IPS DF 6.9 (cell line): ENCODE measurements at places on chromosomes 2 and 18.

GRCh38 chr2:69453475-69454129 lies 16.4 kb upstream of the NFU1 start:
- no peak for DNase-seq

- DNase-seq, result no peak
These were observed 787.9 kb downstream of the CPS1 start for GRCh38 chr2:211344289-211344688.

GRCh38 chr2:58594175-58594574 lies 353.1 kb upstream of the FANCL start:
- no peak for DNase-seq

DNA sequence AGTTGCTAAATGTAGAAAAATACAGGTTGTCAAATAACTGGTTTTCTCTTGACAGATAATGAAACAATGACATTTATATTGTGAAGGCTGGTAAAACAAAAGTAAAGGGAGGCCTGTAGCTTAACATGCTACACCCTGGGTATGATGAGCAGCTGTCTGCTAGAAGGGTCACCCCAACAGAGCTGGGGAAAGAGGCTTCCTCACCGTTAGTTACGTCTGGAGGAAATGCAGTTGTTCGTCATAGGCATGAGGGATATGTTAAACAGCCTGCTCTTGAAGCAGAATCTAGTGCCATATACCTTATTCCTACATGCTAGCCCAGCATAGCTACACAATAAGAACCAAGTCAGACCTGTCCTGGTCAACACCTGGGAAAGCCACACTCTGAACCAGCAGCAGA lies 49.9 kb downstream of the LPIN2 start:
- no peak for DNase-seq

- DNase-seq, result no peak
These were observed 122.9 kb upstream of the ACVR1C start for GRCh38 chr2:157751462-157752058.

DNA sequence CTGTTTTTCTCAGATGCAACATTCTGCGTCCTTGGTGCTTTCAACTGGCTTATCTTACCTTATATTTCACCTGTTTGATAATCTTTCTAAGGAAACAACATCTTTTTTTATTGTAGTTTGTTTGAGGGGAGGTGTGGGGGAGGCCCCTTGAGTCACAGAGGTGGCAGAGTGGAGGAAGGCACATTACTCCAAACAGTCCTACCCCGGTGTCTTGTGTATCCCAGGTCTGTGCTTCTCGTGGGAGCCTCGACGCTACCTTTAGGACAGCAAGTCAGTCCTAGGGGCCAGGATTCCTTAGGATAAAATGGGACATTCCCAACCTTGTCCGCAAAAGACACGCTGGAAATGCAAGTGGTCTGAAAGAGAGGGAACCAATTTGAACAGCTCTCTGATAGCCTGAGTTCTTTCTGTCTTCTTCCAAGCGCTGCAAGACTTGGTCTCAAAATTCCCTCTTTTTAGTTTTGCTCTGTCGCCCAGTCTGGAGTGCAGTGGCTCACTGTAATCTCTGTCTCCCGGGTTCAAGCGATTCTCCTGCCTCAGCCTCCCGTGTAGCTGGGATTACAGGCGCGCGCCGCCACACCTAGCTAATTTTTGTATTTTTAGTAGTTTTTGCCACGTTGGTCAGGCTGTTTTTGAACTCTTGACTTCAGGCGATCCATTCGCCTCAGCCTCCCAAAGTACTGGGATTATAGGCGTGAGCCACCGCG lies 4.0 kb downstream of the GATA6 start:
- DNase-seq, result no peak

DNA sequence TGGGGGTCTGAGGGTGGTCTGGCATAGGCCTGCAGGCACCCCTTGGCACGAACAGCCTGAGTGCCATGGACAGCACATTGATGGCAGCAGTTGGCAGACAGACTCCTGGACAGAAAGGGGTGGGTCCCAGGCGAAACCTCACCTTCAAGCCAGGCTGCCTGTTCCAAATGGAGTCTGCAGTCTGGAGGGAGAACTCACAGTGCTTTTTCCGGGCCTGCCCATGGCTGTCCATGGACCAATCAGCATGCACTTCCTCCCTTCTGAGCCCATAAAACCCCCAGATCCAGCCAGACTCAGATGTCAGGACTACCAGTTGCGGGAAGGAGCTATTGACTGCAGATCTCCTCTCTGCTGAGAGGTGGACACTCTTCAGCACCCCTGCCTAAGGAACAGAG lies 694.6 kb upstream of the ACVR2A start:
- DNase-seq, result no peak

DNA sequence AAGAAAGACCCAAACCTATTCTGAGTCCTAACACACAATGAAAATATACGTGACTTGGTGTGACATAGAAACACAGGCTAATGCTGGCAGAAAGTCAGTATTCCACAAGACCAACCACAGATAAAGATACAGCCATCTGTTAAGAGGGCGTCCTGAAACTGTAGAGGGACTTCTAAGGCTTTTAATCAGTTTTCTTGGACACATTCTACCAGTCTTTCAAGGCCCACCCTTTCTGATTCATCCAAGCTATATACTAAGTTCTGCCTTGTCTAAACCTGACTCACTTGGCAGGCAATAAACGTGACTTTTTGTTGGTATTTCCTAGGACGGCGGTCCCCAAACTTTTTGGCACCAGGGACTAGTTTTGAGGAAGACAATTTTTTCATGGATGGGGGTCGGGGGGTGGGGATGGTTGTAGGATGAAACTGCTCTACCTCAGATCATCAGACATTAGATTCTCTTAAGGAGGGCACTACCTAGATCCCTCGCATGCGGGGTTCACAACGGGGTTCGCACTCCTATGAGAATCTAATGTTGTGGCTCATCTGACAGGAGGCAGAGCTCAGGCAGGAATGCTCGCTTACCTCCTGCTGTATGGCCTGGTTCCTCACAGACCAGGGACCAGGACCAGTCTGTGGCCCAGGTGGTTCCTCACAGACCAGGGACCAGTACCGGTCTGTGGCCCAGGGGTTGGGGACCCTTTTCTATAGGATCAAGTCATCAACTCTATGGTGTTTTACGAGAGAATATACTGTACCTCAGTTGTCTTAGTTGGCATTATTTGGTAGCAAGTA lies 61.4 kb downstream of the SP3 start:
- no peak for DNase-seq

- DNase-seq, result no peak
These were observed 110.7 kb downstream of the PMAIP1 start for GRCh38 chr18:60010513-60010912.

DNA sequence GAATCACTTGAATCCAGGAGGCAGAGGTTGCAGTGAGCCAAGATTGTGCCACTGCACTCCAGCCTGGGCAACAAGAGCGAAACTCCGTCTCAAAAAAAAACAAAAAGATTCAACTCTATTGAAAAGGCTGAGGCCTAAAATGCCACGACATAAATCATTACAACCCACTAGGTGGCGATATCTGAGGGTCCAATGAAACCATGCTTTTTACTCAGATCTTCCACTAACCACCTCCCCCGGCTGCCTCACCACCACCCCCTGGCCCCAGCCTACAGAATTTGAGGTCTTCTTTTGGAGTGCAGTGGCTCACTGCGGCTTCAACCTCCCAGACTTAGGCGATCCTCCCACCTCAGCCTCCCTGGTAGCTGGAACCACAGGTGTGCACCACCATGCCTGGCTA lies 57.5 kb downstream of the AP1S3 start:
- peak; percentile 76 for DNase-seq

DNA sequence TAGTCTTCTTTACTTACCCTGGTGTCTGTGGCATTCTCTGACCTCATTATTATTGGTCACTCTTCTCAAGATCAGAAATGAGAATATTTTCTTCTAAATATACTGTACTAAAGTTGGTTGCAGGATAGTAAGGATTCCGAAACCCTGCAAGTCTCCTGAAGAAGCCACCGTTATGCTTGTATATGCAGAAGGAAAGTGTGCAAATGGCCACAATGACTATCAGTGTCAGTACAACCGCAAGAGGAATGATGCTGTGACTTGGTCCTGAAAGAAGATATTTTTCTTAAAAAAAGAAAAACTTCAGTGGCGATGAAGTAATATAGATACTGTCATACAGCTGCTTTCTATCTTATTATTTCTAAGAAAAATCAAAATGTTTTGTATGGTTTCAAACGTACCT lies 120.7 kb downstream of the PLA2R1 start:
- no peak for DNase-seq

DNA sequence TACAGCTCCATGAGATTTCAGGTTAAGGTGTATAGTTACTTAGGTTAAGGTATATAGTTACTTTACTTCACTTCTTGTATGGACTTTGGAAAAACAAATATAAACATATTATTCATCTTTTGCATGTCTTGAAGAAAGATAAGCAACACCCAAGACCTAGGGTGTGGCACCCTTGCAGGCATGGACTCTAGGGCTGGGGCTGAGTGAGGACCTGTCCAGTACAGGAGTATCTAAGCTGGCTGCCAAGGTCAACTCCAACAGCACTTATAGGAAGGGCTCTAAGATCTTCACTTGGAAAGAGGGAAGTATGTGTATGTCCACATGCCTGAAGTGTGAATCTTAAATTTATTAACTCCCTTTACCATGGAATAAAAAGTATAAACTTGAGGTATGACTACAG lies 7.1 kb upstream of the TMEM163 start:
- DNase-seq, result no peak

- DNase-seq, result no peak
These were observed 265.5 kb downstream of the RPRM start for GRCh38 chr2:153213022-153213421.

DNA sequence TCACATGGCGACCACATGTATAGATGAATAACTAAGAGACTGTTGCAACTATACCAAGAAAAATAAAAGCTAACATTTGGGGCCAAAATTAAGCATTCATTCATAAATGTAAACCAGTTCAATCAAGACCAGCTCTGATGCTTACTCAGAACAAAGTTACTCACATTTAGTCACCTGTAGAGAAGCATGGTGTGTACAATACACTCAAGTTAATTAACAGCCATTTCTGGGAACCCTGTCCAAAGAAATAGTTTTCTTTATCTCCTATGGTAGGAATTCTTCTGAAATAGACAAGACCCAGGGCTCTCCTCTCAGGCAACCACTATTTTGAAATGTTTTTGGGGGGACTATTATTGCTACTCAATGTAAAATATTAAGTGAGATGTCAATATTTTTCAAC lies 1.6 kb downstream of the SCN3A start:
- no peak for DNase-seq

DNA sequence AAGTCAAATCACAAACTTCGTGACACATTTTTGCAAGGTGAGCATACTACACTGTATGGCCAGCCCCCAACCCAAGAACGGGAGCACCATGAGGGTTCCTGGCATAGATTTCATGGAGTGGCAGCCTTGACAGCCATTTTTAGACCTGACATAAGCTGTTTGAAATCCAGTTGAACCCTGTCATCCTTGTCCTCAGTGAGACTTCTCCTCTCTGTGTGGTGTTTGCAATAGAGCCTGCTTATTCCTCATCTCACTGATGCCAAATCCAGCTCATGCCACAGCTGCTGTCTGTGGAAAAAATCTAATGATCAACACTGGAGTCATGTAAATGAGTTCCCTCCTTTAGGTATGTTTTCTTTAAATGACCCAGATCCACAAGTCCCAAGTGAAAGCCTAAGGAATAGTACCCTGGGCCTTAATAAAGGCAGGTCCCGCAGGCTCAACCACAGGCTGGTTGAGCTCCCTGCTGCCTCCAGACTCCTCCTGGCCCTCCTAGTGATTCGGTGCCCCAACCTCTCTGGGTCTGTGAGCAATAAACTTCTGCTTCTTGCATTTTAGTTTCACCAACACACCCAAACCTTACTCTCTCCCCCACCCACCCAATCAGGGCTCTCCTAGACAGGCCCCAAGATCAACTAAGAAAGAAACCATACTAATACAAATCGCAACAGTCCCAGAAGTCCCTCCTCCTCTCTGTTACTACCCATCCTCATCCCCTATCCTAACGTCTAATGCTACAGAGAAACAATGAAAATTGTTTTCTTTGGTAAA lies 8.4 kb upstream of the CREG2 start:
- no peak for DNase-seq

GRCh38 chr2:162211732-162212131 lies 31.5 kb downstream of the FAP start:
- no peak for DNase-seq

- DNase-seq, result no peak
These were observed 39.7 kb upstream of the RAPH1 start for GRCh38 chr2:203574824-203575223.

DNA sequence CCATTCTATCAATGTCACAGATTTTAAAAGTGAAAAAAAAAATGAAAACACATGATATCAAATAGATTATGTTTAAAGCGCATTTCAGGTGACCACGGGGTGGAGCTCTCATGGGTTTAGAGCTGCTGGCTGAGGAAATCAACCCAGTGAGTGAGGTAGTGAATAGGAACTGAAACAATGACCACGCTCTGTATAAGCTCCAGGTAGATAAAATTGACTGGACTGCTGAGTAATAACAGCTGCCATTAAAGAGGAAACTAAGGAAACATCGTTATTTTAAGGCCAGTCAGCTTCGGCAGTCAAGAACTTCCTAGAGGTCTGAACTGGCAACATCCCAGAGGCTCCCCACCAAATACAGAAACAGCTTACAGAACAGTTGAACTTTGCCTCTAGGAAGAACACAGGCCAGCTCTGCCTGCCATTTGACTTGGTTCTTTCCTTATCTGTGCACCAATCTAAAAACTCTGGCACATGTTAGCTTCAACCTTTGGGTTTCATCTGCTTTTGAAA lies 185.9 kb downstream of the PDE1A start:
- no peak for DNase-seq

- DNase-seq, result no peak
These were observed 6.1 kb downstream of the ARPC2 start for GRCh38 chr2:218223046-218223445.

GRCh38 chr18:67266246-67267237 lies 250.0 kb downstream of the DSEL start:
- DNase-seq, result no peak

- DNase-seq, result no peak
These were observed 66.3 kb downstream of the FAM168B start for GRCh38 chr2:131026919-131027318.

DNA sequence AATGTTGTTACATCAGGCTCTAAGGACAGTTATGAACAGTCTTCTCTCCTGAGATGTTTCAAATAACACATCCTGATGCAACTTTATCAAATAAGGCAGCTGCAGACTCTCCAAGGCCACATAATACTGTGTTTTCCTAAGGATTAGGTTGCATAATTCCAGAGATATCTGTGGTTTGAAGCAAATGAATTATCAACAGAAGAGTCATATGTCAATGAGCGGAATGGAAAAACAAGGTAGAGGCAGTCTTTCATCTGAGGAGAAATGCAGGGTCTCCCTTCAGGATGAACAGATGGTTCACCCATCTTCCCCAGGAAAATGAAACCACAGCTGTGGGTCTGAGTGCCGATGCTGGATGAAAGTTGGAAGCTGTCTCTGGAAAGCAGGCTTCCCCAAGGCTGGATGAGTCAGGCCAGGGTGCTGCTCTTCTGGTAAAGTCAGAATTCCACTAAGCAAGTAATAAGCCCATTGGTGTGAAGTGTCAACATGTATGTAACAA lies 22.2 kb downstream of the LYG1 start:
- DNase-seq, result no peak

GRCh38 chr2:43027097-43027873 lies 199.1 kb downstream of the ZFP36L2 start:
- no peak for DNase-seq

- DNase-seq, result no peak
These were observed 39.0 kb downstream of the CHN1 start for GRCh38 chr2:174965992-174966744.

GRCh38 chr18:6203791-6204190 lies 210.9 kb downstream of the L3MBTL4 start:
- DNase-seq, result no peak

- no peak for DNase-seq
These were observed 16.8 kb downstream of the GNLY start for GRCh38 chr2:85710687-85711577.
